ENCODE measurements at places on chromosomes 6 and 20.

DNA sequence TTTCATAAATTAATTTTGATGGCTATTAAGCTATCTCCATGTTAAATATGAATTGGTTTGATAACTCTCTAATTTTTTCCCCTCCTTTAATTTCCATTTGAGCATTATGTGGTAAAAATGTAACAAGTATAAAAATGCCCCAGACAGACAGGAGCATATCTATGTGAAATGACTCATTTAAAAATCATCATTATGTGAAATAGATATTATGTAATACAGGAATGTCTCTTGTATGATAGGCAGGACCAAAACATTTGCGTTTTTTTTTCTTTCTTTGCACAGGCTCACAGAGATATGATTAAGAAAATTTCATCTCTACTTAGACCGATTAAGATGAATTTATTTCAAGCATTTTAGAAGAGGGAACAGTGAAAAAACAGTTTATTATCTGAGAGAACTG lies 95.8 kb downstream of the AKAP7 start:
- no peak for DNase-seq

DNA sequence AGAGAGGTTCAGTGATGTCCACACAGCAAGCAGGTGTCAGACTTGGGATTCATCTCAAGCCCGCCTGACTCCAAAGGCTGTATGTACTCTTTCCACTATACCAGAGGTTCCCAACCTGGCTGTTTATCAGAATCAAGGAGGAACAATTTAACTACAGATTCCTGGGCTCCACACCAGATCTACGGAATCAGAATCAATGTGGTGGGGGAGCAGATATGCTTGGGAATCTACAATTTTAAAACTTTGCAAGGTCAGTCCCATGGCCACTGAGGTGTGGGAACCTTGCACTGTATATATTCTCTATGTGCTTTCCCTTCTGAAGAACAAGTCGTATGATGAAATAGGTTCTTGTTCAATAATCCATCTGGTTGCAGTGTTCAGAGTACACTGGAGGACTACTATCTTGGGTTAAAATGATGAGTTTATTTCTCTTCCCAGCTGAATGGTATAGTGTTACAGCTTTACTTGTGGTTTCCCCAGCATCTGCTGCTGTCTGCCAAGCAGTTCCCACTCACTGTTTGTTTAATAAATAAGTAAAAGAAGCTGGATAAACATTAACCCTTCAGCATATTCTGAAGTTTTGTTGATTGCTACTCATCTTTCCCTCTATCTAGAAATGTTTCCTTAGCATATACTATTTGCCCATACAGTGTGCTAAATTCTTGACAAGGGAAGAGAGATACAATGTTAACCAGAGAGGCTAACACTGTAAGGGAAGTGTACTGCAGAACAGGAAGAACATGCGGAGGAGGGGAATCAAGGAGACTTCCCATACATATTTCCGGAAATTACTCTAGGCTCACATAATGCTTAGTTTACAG lies 9.9 kb downstream of the TTI1 start:
- DNase-seq = no peak

DNA sequence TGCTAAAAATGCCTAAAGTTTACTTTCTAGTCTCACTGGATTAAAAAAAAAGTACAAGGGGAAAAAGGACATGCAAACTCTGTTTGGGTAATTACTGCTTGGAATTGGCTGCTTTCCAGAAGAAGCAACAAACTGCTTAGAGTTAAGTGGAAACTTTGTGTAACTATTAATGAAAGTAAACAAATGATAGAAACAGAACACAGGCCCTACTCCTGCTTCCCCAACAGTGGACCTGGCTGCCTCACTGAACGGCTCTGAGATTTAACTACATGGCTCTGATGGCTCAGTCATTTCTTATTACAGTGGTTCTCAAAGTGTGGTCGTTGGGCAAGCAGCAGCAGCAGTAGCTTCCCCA lies 108.5 kb downstream of the MAN1A1 start:
- no peak for DNase-seq

- no peak for DNase-seq
Measured at GRCh38 chr20:1446536-1446935, 20.1 kb downstream of the NSFL1C start.

DNA sequence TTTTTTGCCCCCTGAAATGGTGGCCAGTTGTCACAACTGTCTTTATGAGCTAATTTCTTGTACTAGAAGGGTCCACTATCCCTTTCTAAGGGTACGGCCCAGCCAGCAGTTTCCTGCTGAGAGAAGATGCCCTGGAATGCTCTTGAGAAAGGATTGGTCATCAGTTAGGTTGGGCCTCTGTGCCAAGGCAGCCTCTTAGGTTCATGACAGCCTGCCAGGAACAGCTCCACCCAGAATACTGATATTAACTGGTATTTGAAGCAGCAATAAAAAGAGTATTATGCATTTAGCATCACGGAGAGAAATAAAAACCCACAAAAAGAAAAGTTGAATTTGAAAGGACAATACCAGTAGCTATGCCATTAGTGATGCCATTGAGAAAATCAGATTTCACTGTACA lies 9.0 kb upstream of the HINT3 start:
- no peak for DNase-seq

DNA sequence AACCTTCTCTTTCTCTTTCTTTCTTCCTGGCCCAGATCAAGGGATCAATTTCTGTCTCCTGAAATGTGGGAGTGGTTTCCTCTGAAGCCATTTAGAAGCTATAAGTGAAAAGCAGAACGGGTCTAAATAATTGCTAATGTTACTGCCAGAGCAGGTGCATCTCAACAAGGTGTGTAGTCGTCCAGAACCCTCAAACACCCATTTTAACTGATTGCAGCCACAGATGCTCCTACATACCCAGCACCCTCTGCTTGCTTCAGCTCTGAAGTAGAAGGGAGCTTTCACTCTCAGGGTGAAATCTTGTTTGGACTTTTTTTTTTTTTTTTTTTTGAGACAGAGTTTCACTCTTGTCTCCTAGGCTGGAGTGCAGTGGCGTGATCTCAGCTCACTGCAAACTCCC lies 592.1 kb upstream of the ARID1B start:
- no peak for DNase-seq

DNA sequence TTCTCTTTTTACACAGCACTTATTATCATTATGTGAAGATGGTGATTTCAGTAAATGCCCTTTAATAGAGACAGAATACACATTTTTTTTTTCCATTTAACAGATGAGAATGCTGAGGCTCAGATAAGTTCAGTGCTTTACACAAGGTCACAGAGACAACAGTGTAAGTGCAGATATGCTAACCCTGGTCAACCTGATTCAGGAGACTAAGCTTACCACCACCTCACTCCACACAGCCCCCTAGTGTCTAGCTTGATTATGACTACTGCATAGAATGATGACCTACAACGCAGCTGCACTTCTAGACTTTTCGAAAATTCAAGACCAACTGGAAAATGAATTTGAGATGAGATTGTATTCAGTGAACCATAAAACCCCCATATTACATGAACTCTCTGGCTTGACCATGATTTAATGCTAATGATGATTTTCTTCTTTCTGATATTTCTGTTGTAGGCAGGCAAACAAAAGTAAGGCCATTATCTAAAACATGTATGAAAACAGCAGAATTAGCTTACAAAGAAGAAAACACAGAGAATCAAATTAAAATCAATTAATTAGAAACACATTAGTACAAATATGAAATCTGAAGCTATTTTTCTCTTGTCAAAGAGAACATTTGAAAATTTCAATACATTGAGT lies 212.1 kb upstream of the PHACTR1 start:
- DNase-seq = peak; percentile 43

DNA sequence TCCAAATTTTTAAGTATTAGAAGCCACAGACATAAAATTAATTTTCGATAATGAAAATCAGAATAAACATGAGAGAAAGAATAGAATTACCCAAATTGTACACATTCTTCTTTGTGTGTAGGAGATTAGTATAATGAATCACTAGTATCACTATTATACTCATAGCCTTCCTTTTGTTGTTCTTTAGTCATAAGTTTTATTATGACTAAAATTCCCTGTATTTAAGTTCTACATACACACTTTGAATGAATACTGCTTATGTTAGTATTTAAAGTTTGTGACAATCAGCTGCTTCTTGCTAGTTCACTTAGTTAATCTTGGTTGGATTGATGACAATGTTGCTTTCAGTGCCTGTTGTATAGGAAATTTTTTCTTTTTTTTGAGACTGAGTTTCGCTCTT lies 72.7 kb downstream of the CCDC170 start:
- DNase-seq = no peak

GRCh38 chr6:102742754-102743356 lies 1349.3 kb downstream of the GRIK2 start:
- no peak for DNase-seq

DNA sequence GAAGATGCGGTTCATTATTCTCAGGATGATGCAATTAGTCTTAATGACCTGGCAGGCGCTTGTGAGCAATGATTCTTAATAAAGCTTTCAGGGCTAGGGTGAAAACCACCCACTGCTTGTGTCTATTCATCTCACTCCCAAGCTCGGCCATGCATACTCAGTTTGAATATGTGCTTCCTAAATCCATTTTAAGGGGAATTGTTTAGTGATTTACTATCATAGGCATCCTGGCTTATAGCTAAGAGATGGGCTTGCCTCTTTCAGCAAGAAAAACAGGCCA lies 141.1 kb upstream of the SLC24A3 start:
- no peak for DNase-seq

DNA sequence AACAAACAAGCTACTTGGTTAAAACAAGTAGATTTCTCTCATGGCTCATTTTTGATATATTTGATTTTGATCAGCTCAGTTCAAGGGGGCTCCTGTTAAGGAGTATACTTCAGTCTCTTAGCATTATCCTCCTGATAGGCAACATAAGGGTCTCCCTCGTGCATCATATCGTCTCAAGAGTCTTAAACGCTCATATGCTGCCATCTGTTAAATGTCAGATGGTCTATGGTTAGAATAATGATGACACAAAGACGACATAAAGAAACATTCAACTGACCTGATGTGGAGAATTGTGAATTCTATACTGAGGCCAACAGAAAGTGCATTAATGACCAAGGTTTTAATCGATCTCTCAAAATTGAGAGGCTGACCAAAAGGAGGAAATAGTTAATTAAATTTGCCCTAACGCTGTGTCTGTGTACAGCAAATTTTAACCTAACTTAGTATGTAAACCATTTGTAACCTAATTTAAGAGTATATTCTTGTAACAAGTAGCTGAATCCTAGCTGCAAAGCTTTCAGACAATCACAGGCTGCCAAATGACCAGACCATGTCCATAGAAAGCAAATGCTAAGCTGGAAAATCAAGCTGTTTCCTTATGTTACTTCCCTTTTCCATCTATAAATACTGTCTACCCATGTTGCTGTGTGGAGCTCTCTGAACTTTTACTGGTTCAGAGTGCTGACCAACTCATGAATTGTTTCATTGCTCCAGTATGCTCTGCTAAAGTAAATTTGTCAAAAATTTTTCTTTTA lies 1688.5 kb downstream of the GRIK2 start:
- no peak for DNase-seq
